Foreskin melanocyte (primary cell): ENCODE measurements at places on chromosomes 1 and 21.

GRCh38 chr1:106447466-106447865, 609.0 kb upstream of the PRMT6 start:
- no peak for DNase-seq

- DNase-seq, result no peak
These were observed 134.3 kb downstream of the ZP4 start for GRCh38 chr1:237756304-237756967.

GRCh38 chr1:65090406-65090805, 57.6 kb upstream of the AK4 start:
- no peak for DNase-seq

GRCh38 chr1:243924188-243924587, 74.1 kb upstream of the AKT3 start:
- no peak for DNase-seq

DNA sequence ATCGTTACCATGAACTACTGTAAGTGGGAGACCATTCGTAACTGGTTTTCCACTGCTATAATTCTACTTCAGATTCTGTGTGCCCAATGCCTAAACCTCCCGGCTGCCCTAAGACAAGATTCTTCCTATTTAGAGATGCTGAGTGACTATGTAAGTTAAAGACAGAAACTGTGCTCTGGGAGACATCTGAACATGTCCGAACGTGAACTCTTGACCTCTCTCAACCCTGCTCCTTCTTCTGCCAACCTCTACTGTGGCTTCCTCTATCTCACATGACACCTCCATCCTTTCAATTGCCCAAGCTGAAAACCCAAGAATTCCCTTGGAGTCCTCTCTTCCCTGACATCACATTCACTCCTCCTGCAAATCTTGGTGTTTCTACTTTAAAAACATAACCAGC, 182.9 kb downstream of the AKT3 start:
- DNase-seq, result no peak

- no peak for DNase-seq
These were observed 124.9 kb downstream of the RGS2 start for GRCh38 chr1:192933744-192934143.

DNA sequence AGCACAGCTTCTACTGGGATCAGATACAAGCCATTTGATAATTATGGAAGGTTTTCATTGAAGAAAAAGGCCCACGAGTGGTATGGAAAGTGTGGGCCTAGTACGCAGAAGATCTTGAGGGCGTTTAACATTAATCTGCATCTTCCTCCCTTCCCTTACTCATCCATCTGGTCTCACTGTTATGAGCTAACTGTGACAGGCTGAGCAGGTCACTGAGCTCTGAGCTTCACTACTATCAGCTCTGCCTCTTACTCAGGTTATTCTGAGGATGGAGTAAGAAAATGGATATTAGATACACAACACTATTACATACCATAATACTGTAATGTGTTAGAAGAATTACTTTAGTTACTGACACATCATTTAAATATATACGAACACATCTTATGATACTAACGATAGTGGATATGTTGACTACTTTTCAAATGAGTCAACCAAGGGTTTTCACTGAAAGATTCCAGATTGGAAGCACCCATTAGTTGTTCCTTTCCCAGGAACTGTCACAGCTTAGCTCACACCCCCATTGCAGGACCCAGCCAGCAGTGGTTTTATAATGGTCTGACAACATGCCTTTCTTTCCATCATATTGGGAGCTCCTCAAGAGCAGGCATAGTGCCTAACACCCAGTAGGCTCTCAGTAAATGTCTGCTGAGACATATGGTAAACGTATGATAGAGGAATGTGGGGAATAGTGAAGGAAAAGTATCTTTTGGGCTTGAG, 97.8 kb upstream of the C8B start:
- DNase-seq, result no peak

DNA sequence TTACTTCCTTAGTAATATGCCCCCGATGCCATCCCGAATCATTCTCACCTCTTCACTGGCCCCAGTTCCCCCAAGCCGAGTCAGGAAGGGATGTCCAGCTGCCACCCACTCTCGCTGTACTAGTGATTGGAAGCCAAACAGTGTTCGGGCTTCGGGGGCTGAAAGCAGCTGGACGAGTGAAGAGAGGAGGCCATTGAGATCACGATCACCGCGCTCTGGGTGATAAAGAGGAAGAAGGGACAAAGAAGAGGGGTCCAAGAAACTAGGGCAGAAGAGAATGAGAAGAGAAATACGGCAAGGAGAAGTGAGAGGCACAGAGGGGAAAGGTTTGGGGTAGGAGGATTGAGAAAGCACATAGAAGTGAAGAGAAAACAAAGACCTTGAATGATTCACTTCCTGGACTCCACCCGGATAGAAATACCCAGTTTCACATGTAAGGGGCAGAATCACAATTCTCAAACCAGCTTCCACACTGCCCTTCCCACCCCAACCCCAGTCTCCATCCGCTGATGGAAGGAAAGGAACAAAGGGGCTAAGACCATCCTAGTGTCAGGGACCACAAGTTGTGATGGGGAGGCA, 3.7 kb upstream of the SF3B4 start:
- DNase-seq, result no peak

- DNase-seq, result no peak
These were observed 5.1 kb downstream of the HOOK1 start for GRCh38 chr1:59819566-59820438.

- no peak for DNase-seq
These were observed 3.2 kb upstream of the BEST4 start for GRCh38 chr1:44790968-44791801.

DNA sequence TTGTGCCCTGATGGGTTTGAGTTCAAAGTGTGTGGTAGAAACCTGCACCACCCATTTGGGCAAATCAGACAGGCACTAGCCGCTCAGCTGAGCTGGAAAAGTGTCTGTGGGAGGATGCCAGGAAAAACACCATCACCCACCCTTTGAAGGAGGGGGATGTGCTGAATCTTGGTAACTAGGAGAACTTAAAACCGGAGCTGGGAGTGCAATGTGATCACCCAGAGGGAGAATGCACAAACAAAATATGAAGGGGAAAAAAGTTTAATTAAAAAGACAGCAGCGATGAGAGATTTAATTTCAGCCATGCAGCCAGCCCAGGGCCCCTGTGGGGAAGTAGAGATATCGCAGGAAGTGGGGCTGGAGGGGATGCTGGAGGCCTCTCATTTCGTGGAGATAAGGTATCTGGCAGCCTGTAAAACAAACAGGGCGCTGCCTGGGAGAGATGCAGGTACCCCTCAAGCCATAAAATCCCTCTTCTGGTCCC, 86.8 kb upstream of the BCAR3 start:
- DNase-seq, result no peak

GRCh38 chr1:159895286-159895685, 4.7 kb downstream of the CFAP45 start:
- no peak for DNase-seq

DNA sequence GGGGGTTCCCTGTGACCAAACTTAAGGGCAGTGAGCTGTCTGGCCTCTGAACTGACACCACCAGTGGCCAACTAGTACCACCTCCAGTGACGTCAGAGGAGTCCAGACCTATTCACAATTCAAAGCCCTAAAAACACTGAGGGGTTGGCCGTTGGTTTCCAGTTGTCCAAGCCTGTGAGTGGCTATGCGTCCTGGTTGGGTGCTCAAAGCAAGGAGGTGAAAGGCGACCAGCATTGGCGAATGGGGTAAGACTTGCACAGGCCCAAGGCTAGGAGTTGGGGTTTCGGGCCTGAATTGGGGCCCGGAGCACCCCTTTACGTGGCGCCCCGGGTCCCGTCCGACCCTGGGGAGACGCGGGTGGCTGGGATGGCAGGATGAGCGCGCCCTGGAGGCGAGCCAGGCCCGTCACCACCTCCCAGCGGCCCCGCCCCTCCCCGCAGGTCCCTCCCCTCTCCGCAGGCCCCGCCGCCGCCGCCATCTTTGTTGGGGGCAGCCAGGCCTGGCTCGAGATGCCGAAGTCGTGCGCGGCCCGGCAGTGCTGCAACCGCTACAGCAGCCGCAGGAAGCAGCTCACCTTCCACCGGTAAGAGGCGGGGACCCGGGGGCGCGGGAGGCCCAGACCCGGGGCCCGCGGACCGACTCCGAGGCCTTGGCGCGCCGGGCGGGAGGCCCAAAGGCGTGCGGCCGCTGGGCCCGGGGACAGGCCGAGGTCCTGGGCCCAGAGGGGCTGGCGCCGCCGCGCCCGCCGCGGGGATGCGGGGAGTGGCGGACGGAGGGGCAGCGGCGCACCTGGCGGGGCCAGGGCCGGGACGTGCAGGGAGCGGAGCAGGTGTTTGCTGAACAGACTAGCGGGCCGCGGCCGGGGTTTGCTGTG, at the start of gene THAP3:
Gene THAP3 (plus strand): TSS at position 159 of the 874 bp plus-strand sequence. CDS start 351 bp downstream, at position 510.
- DNase-seq, result peak; percentile 83

DNA sequence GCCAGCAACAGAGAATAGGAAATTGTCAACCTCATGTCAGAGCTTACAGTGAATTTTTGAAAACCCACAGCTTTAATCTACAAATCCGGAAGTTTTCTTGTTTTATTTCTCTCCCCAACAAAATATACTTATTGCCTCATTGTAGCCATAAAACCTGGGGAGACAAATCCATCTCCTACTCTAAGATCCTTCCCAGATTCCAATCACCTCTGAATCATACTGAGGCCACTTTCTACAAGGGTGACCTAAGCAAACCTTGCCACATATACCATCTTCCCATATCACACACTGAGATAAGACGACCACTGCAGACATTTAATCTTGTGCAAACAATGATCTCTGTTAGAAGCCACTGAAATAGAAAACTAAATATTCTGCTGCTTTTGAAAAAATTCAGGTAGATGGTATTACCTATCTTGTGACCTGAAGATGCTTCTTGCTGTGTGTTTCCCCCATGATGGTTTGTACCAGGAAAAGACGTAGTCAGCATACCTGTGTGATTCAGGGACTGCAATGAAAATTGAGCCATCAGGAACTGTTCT, 171.5 kb upstream of the DUSP10 start:
- no peak for DNase-seq

DNA sequence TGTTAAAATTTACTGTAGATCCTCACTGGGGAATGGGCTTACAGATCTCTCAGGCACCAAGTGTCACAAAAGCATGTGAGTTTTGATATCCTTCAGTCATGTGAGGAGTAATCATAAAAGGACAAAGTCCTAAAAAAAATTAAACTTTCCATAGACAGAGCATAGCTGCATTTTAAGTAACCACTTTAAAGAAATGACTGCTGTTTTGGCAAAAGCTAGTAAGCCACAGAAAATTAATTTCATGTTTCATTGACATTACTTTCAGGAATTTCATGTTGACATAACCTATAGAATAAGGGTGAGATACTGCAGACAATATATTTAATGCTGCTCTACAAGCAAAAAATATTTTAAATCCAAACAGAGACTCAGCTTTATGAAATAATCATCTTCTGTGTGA, 156.3 kb downstream of the LYPLAL1 start:
- no peak for DNase-seq

DNA sequence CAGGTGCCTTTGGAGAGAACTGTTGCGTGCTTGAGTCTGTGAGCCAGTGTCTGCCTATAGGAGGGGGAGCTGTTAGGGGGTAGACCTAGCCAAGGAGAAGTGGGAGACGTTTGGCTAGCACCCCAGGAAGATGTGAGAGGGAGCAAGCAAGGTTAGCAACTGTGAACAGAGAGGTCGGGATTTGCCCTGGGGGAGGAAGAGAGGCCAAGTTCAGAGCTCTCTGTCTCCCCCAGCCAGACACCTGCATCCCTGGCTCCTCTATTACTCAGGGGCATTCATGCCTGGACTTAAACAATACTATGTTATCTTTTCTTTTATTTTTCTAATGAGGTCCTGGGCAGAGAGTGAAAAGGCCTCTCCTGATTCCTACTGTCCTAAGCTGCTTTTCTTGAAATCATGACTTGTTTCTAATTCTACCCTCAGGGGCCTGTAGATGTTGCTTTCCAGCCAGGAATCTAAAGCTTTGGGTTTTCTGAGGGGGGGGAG, 2.4 kb downstream of the BTG2 start:
- DNase-seq, result no peak

GRCh38 chr1:197392541-197392940, 124.5 kb downstream of the CRB1 start:
- DNase-seq, result no peak

GRCh38 chr1:184637664-184638240, 116.9 kb downstream of the EDEM3 start:
- no peak for DNase-seq

DNA sequence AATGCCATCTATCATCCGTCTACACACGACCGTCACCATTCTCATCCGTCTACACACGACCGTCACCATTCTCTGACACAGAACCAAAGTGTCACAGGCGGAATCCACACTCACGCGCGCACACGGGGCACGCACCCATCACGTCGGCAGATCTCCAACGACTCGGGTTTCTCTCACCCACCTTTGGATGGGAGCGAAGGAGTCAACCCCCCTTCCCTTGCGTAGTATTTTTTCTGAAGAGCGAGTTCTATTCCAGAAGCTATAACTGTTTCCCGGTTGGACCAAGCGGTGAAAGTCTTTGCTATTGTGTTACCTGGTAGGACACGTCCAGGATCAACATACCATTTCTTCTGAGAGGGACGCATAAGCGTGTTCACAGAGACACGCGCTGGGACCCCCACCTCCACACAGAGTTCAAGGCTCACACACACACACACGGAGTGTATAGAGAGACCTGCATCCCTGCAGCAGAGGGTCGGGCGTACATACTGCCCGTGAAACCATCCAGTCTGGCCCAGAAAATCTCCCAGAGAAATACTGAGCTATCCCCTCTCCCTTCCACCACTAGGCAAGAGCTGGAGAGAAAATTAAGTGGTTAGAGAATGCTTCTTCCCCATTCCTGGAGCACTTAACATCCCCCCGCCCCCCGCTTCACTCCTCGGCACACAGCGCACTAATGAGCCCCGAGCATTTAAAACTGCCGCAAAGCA, 741 bp downstream of the DUSP10 start:
- no peak for DNase-seq

DNA sequence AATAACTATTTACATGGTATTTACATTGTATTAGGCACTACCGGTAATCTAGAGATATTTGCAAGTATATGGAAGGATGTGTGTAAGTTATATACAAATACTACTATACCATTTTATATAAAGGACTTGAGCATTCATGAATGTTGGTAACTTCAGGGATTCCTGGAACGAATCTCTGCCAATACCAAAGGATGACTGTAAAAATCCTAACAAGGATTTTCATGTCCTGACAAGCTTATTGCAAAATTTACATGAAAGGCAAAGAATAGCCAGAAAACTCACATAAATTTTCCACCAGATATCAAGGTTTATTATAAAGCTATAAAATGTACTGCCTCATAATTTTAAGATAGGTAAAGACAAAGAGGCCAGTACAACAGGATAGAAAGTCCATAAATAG, 325.2 kb upstream of the NRIP1 start:
- DNase-seq, result no peak

- DNase-seq, result no peak
These were observed 27.5 kb downstream of the TMEM51 start for GRCh38 chr1:15180945-15181523.

DNA sequence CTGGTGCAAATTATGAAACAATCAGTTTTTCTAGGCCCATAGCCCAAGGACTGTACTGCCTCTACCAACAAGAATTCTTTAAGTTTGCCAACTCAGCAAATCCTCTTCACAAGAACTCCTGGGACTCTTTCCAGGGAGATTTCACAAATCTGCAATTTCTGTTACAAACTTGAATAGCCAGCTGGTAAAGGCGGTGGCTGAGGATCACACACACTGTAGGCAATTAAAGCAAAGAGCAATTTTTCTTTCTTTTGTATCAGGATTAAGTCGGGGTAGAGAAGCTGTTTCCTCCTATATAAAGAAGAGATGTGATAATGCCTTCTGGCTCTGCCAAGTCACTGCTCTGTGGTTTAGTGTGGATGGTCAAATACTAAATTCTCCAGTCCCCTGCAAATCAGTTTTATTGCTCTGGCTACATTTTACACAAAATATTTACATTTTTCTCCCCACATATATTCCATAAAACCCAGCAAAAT, 1.7 kb downstream of the ALDH9A1 start:
- DNase-seq, result peak; percentile 27

GRCh38 chr1:172145231-172145651, 275.2 kb upstream of the C1orf105 start:
- DNase-seq, result no peak
